T-helper 22 cell (primary cell): ENCODE measurements at places on chromosomes 13 and 19.

DNA sequence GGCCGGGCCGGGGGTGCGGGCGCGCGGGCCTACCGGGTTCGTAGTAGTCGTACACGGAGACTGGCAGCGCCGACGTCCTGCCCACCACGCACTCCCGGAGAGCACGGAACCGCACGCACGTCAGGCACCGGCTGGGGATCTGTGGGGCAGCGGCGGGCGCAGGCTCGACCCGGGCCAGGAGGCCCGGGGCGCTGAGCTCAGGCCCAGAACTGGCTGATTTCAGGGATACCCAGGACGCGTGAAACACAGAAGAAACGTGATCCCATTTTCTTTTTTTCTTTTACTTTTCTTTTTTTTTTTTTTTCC lies 9.0 kb downstream of the F2RL3 start:
- no peak for DNase-seq

DNA sequence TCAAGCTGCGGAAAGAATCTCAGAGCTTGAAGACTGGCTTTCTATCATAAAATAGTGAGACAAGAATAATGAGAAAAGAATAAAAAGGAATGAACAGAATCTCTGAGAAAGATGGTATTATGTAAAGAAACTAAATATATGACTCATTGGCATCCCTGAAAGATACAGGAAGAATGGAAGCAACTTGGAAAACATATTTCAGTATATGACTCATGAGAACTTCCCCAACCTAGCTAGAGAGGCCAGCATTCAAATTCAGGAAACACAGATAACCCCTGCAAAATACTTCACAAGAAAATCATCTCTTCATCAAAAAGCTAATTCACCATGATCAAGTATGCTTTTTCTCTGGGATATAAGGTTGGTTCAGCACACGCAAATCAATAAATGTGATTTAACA lies 2318.0 kb downstream of the PCDH9 start:
- no peak for DNase-seq

DNA sequence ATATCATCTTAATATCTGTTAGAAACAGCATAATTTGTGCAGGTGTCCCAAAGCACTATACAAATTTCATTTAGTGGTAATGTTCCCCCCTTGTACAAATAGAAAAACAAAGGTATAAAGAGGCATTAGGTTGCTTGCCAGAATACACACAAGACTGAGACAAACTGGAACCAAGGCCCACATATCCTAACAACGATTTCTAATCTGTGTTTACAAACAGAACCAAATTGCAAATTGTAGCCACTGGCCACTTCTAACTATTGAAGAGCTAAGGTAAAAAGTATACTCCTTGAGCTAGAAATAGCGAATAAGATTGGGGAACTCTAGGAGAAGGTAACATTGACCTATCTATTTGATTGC lies 526.1 kb downstream of the KLF12 start:
- no peak for DNase-seq

DNA sequence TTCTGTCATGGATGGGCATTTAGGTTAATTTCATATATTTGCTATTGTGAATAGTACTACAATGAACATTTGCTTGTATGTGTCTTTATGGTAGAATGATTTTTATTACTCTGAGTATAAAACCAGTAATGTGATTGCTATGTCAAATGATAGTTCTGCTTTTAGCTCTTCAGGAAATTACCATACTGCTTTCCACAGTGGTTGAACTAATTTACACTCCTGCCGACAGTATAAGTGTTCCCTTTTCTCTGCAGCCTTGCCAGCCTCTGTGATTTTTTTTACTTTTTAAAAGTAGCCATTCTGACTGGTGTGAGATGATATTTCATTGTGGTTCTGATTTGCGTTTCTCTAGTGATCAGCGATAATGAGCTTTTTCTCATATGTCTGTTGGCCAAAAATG lies 6.5 kb downstream of the SIGLEC7 start:
- no peak for DNase-seq

DNA sequence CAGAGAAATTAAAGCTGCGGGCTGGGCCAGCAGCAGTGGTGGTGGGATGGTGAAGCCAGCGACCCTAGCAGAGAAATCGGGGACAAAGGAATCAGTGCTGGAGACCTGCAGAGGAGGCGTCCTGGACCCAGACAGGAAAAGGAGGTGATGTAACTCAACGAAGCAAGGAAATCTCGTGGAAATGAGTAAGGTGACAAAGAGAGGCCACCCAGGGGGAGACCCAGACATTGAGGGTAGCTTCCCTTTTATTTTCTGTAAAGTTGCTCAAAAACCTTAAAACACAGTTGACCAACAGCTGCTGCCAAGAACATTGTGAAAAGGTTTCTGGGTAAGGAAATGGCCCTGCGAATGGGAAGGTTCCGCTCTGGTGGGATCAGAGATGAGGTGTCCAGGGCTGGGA lies 13.3 kb upstream of the RETN start:
- no peak for DNase-seq

DNA sequence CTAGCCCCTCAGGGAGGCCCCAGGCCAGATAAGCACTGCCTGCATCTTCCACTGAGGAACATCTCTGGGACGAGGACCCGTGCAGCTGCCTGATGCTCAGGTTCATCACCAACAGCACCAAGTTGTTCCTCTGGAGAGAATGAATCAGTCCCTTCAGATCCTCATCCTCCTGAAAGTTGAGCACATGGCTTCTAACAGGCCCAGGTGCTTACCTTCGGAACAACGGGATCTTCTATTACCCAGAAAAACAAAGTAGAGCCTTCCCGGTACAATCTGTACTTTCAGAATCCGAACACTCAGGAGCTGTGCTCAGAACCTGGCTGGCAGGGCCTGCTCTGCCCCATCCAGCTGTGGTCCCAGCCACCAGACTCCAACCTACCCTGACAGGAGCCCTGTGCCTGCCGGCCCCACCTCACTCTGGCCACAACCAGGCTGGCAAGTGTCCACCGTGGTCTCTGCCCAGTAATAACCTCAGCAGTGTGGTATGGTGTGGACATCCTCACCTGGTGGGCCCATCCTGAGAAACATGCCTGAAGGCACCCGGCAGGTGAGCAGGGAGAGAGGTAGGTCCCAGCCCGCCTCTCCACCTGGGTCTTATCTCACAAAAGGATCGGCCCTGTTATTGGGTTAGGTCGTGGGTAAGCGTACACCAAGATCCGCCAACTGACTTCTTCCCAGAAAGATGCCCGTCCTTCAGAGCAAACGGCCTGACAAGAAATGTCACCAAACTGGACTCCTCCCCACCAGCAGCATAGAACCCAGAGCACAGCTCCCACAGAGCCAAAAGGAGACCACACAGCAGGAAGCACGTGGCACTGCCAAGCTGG lies 34.1 kb downstream of the ELL start:
- DNase-seq = no peak

DNA sequence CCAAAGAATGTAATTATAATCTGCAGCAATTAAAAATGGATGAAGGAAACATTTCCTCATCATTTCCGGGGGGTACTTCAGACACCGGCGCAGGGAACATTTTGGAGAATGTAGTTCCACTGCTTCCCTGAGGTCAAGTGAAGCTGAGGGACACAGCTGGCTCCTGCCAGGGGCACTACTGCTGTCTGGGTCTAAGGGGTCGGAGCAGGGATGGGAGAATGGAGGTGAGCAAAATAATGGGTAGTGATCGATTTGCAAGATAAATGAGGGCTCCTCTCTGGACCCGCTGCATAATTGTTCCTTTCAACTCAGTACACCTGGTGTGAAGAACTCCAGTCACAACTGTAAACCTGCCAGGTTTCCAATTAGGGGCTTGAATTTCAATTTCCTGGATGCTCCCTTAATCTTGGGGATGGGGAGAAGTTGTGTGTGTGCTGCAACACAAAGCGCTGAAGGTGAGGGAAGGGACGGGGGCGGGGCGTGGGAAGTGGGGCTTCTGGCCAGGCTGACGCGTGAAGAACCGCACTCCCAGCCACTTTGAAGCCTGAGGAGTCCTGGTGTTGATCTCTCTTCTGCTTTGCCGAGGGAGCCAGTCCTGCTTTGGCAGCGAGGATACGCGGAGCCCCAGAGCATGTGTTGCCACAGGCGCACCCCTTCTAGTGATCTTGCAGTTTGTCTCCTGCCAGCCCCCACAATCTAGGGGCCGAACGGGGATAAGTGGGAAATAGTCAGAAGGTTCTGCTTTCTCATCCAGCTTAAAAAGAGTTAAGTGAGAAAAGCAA lies 57.9 kb upstream of the PCDH8 start:
- no peak for DNase-seq

DNA sequence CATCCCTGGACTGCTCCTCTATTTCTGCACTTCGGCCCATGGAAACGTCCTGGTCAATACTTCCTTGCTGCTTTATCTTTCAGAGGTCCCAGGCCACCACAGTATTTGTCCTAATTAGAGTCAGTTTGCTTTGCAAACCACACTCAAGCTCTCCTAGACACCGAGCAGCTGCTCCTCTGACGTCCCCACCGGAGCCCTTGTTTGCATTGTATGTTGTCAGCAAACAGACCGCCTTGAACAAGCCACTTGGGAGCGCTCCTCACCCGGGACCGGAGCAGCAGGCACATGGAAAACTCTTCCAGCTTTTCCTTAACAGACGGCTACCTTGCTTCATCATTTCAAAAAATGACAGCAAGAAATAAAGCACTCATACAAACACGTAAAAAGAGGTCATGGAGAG lies 51.5 kb upstream of the GTF3A start:
- no peak for DNase-seq

GRCh38 chr13:71864986-71865873 lies 1.8 kb downstream of the DACH1 start:
- no peak for DNase-seq

DNA sequence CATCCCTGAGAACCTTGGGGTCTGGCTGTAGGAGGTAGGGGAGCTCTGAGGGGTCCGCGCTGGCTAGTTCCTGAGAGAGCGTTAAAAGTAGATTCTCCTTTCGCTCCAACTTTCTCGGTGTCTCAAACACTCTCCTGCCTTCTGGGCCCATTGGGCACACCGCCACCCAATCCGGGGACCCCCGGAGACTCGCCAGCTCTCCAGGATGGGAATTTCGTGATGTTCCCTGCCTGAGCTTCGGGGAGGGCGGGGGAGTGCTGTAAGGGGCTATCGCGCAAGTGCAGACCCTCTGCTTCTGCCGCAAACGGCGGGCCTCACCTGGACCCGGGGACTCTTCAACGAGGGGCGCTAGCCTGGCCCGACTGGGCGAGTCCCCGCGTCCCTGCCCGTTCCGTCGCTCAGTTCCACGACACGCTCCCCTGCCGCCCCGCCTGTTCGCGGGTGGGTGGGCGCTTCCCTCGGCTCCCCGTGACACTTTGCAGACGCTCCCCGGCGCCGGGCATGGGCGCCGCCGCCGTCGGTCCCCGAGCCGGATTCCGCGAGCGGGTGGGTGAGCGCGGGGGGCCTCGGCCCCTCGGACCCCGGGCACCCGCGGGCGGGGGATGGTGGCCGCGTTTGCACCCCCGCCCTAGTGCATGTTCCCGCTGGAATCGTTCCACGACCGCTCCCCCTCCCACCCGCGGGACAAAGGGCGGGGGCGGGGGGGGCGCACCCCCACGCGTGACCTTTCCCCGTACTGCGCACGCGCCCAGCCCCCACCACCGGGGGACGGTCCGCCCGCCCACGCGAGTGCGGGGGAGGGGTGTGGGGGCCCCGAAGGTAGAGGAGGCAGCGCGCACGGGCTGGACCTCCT lies at the start of gene CCDC106:
Gene CCDC106 (plus strand): TSS at position 481 of the 853 bp plus-strand sequence. CDS start 835 bp downstream, outside the sequence.
- DNase-seq = no peak

DNA sequence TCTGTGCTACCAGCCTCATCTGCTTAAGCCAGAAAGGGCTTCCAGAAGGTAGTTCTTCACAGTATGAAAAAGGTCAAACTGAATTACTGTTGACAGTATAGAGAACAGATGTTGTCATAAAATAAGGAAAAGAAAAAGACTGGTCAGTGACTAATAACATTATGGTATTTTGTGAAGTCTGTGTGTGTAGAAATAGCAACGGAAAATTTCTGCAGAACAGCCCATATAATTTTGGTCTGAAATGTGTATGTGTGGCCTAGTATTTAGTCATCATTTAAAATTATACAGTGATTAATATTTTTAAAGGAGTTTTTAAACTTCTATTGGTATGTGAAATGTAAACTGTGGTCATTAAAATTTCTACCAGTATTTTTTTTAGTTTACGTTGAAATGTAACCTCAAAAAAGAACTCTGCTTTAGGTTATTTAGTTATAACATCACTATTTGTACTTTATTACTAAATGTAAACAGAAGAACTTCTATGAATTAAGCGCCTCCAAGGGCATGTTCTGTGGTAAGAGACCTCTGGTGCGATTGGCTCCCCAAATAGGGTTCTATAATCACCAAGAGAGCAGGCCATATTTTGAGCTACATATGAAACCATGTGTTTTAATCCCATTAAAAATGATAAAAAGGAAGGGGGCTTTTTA lies 3.3 kb upstream of the GPR183 start:
- no peak for DNase-seq

DNA sequence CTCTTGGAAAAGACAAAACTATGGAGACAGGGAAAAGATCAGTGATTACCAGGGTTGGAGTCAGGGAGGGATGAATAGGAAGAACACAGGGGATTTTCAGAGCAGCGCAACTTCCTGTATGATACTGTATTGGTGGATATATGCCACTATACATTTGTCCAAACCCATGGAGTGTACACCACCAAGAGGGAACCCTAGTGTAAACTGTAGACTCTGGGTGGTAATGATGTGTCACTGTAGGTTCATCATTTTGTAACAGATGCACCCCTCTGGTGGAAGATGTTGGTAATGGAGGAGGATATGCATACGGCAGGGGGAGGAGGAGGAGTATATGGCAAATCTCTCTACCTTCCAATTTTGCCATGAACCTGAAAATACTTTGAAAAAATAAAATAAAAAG lies 68.1 kb downstream of the UFM1 start:
- no peak for DNase-seq

DNA sequence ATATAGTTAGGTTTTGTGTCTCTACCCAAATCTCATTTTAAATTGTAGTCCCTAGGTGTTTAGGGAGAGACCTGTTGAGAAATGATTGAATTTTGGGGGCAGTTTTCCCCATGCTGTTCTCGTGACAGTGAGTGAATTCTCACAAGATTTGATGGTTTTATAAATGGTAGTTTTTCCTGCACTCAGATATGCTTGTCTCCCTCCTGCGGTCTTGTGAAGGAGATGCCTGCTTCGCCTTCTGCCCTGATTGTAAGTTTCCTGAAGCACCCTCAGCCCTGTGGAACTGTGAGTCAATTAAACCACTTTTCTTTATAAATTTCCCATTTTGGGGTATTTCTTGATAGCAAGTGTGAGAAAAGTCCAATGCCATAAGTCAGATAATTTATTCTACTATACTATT lies 1977.5 kb upstream of the PCDH20 start:
- DNase-seq = no peak

GRCh38 chr13:109700176-109700575 lies 86.2 kb downstream of the IRS2 start:
- DNase-seq = no peak

- DNase-seq = no peak
Measured at GRCh38 chr19:5147074-5147977, 178.4 kb downstream of the KDM4B start.

- DNase-seq = no peak
Measured at GRCh38 chr19:4896372-4896771, 6.3 kb downstream of the ARRDC5 start.

- no peak for DNase-seq
Measured at GRCh38 chr13:95226476-95226875, 74.8 kb downstream of the ABCC4 start.
